ENCODE measurements at places on chromosomes 5 and 9.

DNA sequence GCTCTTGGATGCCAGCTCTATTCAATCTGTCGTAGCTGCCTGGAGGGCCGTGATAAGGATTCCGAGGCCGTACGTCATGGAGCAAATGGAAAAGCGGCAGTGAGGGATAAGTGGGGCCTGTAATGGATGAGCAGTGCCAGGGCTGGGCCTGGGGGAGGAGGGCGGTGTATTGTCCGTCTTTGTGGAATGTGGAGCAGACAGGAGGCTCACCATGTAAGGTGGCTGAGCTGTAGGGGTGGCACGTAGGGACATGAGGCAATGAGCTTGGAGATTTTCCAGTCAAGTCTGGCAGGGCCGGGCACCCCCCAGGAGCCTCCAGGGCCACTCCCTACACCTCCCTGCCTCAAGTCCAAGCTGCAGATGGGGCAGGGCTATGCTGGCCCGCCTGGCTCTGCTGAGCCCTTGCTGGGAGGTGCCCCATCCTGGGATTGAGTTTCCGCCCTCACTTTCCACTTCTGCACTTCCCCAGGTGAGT is 29.2 kb downstream of the NCS1 start:
- no peak for DNase-seq

DNA sequence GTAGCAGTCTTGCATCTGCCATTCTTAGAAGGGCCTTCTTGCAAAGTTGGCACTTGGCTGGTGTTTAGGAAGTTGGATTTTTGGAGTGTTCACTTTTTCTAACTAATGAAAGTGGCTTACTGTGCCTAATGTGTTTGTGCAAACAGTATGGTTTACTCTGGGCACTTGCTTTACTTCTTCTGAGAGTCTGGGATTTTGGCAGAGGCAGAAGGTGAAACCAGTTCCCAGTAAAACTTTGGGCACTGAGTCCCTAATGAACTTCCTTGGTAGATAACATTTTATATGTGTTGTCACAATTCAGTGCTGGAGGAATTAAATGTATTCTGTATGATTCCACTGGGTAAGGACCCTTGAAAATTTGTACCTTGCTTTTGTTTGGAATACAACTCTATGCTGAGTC is 155.7 kb downstream of the FAM170A start:
- no peak for DNase-seq

- DNase-seq, result no peak
These were observed 192.7 kb upstream of the NR4A3 start for GRCh38 chr9:99628849-99629620.

- DNase-seq, result no peak
These were observed 47.9 kb downstream of the TMEM252 start for GRCh38 chr9:68492806-68493205.

DNA sequence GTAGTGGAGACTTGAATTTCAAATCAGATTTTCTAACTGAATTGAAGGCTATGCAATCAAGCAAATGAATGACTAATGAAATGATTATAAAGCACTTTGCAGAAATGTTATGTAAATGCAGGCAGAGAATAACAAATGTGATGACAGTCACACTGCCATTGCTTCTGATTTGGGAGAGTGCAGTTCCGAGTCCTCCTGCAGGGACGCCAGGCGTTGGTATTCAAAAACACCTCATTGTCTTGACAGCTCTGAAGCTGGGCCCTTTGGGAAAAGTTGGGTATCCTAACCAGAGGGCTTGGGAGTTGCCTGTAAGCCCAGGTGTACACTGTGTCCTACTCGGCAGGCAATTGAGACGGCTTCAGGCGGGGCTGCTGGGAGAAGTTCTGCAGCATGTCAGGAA is 57.9 kb downstream of the C5orf15 start:
- no peak for DNase-seq

GRCh38 chr9:18012170-18012569 is 433.3 kb downstream of the SH3GL2 start:
- no peak for DNase-seq

DNA sequence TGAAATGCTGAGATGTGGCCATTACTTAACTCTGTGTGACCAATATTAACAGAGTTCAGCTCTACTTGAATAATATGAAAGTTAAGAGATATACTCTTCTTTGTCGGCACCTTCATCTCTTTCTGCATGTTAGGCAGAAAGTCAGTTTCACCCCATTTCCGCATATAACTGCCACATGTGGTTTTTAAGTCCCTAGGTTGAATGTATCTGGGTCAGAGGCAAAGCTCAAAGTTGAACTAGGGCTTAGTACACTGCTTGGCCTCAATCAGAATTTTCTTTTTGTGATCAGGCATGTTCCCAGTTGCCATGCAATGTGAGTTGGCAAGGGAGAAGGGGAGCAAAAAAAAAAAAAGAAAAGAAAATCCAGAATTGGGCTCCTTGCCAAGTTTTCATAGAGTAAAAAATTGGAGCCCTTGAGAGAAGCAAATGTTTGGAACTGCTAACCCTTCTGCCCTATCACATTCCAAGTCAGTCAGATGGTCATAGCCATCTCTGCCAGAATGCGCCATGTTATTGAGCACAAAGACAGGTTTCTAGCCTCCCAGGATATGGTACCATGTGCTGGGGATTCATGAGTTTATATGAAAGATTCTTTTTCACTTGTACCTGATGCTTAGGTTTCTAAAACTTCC is 251.2 kb upstream of the RORB start:
- no peak for DNase-seq

GRCh38 chr5:154501566-154501965 is 23.5 kb upstream of the HAND1 start:
- no peak for DNase-seq

- DNase-seq, result no peak
These were observed 42.2 kb downstream of the FGD3 start for GRCh38 chr9:92989561-92989960.

GRCh38 chr9:133124123-133124906 is 3.3 kb upstream of the RALGDS start:
- DNase-seq, result no peak

DNA sequence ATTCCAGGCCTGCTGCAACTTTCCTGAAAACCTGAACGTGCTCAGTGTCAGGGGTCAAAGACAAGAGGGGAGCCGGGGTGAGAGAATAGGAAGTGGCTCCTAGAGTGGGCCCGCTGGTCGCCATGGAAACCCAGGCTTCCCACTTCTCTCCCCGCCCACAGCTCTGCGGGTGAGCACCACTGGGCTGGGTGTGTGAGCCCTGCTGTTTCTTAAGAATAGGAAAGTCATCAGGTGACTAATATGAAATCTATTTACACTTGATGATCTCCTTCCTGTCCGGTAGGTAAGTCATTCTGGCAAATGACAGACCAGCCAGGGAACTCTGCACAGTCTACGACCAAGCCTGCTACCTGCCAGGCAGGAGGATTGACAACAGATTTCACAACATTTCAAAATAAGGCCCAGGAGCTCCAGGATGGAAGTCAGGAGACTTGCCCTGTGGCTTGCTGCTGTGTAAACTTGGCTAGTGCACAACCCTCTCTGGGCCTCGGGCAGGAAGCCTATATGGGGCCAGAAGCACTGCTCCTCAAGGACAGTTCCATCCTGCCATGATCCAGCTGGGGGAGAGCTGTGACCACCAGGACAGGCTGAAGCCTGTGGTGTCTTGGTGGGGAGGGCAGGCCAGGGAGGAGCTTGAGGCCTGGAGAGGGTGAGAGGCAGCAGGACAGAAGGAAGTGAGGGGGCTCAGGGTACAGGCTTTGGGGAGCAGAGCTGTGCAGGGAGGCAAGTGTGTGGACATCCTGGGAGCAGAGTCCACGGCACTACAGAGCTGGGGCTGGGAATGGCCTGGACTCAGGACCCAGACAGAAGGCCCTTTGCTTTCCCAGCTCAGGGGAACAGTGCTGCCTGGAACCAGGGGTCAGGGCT is 60.6 kb downstream of the SHB start:
- DNase-seq, result peak; percentile 7

- no peak for DNase-seq
These were observed 23.7 kb downstream of the VAV2 start for GRCh38 chr9:133968428-133968827.

- DNase-seq, result no peak
These were observed 7.1 kb upstream of the IFNA2 start for GRCh38 chr9:21392270-21392669.
